CD8-positive, alpha-beta memory T cell (primary cell): ENCODE measurements at places on chromosomes 7 and 10.

GRCh38 chr10:36195364-36195763, 553.3 kb upstream of the FZD8 start:
- DNase-seq = no peak

DNA sequence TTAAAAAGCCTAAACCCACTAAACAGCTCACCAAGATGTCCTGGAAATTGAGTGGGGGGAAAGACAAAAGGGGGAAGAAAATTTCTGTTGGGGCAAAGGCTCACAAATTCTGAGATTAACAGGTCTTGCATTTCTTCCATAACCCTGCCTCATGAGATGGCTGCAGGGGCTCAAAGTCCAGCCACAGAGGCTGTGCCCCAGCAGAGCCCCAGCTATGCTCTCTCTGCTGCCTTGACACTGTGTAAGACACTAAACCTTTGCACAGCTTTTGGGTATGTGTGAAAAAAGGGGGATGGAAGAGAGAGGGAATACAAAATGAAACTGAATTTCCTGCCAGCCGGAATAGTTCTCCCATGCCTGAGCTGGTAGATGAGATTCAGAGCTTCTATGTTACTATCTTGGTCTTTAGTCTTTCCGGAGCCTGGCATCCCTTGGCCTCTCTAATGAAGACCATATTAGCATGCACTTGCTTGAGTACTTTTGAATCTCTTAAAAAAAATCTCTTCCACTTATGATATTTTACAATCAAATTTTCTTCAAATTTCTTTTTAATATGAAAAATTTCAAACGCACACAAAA, 240.0 kb upstream of the IMMP2L start:
- no peak for DNase-seq

DNA sequence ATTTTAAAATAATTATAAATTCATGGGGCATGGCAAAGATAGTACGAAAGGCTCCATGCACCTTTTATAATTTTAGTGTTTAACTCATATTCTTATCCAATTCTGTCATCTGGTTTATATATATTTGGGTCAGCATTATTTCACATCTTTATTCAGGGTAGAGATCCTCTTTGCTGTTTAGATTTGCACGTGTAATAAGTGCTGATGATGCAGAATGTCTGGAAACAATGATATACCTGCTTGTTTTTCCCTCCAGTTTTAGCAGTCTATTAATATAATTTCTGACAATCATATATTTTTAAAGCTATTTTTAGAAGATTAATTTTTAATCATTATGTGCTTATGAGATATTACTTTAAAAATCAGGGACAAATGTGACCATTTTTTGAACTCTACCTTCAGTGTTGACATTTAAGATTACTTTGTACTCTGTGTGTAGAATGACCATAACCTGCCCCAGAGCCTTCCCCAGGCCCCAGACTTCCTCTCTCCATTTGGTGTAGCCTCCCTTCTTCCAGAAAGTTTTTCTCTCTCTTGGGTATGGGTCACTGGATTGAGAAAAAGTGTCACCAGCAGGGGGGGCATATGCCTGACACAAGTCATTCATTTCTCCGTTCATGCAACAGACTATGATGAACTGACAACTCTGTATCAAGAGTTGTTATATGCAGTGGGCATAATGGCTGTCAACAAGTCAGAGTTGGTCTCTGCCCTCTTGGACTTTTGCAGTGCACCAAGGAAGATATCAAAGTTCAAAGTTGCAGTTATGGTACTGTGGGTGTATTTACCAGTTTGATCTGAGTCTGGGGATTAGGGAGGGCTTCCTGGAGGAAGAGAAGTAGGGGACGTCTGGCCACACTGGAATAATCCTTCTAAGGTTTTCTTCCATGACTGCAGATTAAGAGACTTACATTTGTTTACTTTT, 192.6 kb upstream of the CCDC6 start:
- no peak for DNase-seq

DNA sequence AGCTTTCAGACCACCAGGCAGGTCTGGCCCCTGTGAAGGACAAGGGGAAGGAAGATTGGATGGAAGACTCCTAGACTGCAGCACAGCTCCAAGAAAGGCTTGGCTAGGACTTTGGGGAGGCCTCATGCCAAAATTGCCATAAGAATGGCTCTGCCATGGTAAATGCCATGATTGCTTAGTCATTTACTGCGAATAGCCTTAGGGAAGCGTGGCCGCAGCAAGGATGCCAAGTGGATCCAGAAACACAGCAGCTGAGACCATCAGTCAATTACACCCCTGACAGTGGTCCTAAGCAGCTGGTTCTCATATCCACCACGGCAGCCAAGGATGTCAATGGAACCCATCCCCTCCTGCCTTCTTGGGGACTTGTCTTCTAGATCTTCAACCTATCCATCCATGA, 88.2 kb upstream of the AUTS2 start:
- DNase-seq = no peak

GRCh38 chr10:78250313-78251015, 216.8 kb downstream of the RPS24 start:
- DNase-seq = no peak

- no peak for DNase-seq
Observed at GRCh38 chr7:25964483-25964991, 187.5 kb upstream of the NFE2L3 start.

DNA sequence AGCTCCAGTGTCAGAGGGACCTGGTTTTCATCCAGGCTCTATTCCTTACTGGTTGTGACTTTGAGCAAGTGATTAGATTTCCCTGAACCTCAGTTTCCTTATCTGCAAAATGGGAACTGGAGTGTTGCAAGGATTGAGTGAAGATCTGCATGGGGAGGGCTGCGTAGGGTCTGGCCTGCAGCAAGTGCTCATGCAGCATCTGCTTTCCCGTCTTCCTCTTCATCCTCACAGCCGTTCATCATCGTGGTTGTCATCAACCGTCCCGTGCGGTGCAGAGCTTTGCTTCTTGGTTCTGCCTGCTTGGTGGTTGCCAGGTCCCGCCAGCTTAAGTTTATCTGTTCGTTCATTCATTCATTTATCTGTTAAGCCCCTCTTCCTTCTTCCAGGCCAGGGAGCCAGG, 135.0 kb downstream of the GRK5 start:
- no peak for DNase-seq

- peak; percentile 83 for DNase-seq
Observed at GRCh38 chr7:73557397-73558257, at the start of gene BCL7B. BCL7B (minus strand) TSS chr7:73557690; CDS start chr7:73557578, 112 bp downstream.

DNA sequence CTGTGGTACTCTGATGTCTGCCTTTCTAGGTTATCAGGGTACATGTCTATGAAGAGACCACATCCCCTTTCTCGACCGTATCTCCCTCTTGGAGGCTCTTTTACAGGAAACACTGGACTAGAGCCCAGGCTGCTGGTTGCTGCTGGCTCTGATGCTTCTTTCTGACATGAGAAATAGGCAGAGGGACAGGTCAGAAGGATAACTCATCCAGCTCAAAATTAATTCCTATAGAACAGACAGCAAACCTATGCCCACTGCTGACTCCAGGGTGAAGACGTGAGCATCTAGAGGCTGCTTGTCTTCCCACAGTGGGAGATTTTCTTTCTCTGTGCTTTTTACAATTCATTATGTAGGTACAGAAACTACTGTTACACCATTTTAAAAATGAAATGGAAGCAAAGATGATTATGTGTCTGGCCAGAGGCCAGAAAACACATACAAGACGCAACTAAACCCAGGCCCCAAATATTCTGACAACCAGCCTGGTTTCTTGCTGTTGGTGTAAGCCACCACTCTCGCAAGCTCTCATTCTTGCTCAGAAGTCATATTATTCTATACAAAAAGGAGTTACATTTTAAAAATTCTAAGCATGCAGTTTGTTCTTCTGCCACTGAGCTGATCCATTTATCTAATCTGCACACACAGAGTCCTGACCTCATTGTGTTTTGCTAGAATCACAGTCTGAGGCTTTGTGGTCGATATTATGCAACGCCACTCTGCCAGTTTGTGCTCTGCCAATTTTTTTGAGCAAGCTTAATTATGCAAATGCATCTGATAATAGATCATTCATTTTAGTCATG, 424.3 kb downstream of the KIF20B start:
- no peak for DNase-seq

DNA sequence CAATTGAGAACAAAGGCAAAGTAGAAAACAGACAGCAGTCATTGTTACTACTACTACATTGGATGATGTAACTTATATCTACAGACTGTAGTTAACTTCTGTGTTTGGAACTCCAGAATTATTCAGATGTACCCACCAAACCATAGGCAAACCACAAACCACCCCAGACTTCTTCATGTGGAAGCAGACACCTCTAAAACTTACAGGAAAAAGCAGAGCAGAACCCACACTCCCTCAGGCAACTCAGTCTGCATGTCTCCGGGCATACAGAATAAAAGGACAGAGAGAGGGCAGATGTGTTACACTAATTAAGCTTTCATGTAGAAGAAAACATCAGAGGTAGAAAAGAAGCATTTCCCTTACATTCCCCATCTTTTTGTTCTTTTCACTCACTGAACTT, 9.0 kb downstream of the LSM5 start:
- DNase-seq = no peak

- DNase-seq = no peak
Observed at GRCh38 chr10:84499846-84500245, 171.5 kb downstream of the CCSER2 start.

GRCh38 chr10:114573330-114574045, 84.6 kb downstream of the ABLIM1 start:
- no peak for DNase-seq

DNA sequence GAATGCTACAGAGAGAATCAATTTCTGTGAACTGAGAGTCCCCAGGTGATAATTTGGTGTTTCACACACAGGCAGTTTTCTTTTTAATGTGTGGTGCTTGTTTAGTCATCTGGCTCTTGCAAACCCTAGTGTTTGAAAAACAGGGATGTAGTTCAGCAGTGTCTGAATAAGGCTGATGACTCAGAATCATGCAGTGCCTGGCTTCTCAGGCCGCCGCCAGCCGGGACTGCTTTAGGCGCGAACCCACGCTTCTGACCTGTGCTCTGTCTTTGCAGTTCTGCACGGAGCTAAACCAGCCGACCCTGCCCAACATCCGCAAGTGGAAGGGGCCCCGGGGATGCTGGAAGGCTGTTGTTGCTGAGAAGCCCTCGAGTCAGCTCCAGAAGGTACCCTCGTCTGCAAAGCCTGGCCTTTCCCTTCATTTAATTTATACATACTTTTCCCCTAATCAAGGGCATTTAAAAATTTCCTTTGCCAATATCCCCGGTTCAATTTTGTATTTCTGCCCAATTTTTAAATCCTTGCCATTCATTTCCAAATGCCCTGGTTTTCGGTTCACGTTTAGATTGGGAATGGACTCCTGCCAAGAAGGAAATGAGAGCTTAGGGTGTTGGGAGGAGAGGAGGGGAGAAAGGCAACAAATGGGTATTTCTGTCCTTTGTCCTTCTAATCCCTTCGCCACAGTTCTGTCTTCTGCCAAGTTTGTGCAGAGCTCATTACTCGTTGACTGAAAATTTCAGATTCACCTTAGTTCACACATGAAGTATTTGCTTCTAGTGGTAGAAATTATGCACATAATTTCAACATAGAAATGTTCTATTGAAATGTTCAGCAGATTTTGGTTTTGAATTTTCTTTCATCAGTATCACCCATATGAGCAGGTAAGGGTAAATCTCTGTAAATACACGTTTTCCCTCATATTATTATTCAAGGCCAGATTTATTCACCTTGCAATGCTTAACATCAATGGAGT, 108.5 kb upstream of the ANLN start:
- DNase-seq = no peak

DNA sequence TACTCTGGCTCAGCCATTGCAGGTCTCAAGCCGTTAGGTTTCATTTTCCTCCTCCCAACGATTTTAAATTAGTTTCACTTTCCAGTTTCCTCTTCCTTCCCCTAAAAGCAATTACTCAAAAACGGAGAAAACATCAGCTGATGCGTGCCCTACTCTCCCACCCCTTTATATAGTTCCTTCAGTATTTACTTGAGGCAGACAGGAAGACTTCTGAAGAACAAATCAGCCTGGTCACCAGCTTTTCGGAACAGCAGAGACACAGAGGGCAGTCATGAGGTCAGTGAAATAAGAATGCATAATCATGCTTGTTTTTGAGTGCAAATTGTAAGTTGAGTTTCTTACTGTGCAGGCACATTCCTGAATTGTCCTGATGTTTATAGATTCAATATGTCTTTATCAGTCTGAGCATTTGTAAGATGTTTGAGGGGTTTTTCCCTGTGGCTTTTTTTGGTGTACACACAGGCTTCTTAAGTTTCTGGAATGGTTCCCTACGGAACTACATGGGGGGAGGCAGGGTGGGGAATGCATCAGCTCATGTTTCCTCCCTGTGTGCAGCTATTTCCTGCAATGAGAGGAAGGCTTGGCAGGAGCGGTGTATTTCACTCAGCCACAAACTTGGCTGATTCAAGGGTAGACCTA, at the start of gene IFIT3:
IFIT3 (plus strand) TSS at position 195 of the 639 bp plus-strand sequence; CDS start at position 272, 77 bp downstream.
- peak; percentile 31 for DNase-seq

- DNase-seq = no peak
Observed at GRCh38 chr7:142485617-142486226, 227.9 kb upstream of the PRSS58 start.

DNA sequence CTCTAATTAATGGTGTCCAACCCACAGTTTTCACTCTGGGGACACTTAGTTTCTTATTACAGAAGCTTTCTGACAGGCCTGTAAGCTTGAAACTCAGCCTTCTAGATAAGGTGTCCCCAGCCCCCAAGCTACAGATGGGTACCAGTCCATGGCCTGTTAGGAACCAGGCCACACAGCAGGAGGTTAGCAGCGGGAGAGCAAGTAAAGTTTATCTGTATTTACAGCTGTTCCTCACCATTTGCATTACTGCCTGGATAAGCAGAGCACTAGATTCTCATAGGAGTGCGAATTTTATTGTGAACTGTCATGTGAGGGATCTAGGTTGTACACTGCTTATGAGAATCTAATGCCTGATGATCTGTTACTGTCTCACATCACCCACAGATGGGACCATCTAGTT, 93.7 kb downstream of the TMEM26 start:
- no peak for DNase-seq

GRCh38 chr10:35789996-35790395, 147.9 kb upstream of the FZD8 start:
- DNase-seq = no peak

DNA sequence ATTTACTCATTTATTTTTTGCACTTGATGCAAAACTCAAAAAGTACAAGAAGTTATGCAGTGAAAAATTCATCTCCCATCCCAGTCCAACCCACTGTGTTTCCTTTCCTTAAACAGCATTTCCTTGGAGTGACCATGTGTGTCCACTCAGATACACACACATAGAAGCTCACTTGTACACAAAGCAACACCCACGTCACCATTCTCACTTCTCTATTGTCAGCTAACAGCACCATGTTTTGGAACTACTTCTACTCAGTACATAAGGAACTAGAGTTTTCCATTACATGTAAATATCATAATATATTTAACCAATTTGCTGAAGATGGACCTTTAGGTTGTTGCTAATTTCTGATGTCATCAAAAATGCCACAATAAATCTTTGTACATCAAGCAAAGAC, 167.6 kb downstream of the GRID1 start:
- no peak for DNase-seq

- no peak for DNase-seq
Observed at GRCh38 chr10:27890971-27891370, 107.9 kb downstream of the ODAD2 start.
